ENCODE measurements at places on chromosomes 11 and 22. TPM values are rescaled to one million over a fixed set of nuclear protein-coding genes. Genes with fewer than 3 reads are reported as not detected.

DNA sequence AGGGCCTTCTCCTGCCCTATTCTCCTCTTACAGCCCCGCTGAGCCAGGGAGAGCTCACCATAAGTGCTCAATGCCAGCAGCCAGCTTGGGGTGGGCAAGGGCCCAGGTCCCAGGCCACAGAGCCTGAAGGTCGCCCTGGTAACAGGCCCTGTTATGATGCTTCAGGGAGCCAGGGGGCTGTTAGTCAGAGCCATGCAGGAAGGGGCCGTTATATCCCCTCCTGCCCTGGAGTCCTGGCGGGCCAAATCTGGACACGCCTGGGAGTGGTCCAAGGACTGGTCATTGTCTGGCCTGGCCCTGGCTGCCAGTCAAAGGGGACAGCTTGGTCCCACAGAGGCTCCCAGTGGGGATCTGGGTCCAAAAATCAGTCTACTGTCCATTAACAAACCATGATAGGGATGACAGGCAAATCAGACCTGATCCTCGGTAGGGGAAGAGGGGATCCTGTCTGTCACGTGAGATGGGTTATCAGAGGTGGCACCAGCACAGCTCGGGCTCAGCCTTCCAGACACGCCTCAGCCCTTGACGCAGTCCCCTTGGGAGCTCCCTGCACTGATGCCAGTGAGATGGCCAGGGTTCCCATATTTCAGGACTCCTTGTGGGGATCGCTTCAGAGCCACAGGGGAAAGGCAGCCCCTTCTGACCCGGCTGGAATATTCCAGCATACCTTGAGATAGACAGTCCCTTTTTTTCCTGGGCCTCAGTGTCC lies 55.9 kb downstream of the LRRC32 start:
- no peak for DNase-seq

- no peak for DNase-seq
These were observed 45.6 kb downstream of the SMCO4 start for GRCh38 chr11:93497596-93497995.

DNA sequence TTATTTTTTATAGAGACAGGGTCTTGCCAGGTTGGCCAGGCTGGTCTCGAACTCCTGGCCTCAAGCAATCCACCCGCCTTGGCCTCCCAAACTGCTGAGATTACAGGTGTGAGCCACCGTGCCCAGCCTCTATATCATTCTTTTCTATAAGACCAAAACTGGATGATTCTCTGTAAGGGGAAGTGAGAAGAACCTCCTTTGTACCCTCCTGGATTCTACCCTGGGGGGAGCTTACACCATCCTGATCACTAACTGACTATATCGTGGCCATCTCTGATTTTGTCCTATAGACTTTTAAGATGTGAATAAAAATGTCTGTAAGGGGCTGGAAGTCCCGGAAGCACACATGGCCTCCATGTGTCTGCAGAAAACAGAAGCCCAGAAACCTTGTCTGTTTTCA lies 9.1 kb downstream of the PIWIL4 start:
- no peak for DNase-seq

DNA sequence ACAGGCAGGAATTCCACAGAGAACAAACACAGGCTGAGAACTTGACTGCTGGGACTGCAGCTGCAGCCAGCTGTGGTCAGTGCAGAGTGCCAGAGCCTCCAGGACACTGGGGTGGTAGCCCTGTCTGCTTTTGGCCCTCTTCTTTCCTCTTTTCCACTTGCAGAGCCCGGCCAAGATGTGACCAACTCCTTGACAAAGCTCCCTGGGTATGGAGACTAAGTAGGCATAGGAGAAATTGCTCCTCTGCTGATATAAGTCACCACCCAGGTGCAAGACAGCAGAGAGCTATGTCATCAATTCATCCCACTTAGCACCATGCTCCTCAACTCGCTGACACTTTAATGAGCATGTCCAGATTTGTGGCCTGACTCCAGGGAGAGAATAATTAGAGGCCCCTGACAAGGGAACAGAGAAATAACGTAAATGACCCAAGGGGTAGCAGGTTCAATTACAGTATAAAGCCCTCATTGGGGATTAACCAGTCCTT lies 369.4 kb upstream of the B3GAT1 start:
- no peak for DNase-seq

DNA sequence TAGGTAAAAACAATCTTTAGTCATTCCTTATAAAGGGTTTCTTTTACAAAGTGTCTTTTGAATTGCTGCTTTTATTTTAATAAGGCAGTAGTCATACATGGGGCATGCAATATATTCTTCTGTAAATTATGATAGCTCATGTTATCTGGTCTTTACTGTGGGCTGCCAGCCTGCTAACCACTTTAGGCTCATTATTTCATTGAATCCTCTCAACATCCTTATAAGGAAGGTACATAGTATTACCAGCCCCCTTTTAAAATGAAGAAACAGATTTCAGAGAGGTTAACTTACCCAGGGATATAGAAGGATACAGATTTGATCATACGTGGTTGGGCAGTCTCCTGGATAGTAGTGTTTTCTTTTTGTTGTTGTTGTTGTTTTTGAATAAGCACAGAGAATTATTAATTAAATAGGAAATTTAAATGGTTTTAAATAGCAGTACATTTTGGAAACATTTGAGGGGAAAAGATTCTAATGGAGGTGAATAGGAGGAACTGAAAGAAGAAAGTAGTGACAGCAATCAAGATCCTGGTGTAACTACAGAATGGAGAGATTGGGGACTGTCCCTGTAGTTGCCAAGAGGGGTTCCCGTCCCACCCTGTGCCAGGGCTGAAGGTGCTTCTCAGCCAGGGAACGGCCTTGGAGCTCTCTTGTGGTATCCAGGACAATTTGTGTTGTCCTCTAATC lies 21.0 kb downstream of the SPECC1L start:
- DNase-seq, result no peak

DNA sequence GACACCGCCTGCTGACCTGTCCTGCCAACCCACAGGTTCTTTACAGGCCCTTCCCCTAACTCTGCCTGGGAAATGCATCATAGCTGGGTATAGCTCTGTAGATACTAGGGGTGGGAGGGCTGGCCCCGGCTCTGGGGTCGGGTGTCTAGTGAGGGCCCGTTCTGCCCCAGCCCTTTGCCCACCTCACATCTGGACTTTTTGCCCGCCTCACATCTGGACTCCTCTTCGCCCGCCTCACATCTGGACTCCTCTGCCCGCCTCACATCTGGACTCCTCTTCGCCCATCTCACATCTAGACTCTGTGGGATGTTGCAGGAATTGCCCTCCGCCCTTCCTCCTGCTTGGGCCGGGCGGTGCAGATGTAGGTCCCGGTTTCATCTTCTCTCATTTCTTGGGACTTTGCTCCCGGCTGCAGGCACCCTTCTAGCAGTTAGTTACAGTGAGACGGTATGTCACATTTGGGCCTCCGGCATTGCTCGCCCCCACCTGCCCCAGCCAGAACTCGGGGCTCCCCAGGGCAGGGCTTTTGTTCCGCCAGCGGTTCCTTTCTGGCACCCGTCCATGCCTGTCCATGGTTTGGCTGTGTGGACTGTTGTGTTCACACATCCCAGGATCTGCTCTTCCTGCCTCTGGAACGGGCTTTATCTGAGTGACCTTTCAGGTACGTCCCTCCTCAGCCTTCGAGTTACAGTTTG lies 1153.7 kb downstream of the BRD1 start:
- DNase-seq, result no peak

DNA sequence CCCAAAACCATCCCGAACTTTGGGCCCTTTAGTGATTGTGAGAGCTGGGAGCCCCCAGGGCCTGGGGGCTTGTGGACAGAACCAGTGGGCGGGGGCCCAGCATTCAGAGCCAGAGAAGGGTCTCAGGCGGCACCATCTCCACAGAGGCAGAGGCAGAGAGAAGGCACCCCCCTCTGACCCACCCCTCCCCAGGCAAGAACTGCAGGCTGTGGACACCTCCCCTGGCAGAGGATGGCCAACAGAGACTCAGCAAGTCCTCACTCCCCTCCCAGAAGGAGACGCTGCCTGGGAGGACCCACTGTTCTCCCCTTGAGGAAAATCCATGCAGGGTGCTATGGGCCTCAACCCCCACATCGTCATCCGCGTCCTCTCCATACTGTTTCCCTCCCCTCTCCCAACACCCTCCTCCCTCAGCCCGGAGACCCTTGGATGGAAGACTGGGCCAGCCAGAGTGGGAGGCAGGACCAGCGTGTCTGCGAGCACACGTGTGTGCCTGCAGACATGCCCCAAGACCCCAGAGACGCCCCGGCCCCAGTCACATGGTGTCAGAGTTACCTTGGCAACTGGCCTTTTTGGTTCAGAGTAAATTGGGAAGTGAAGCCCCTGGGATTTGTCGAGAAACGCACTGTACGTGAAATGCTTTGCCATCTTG lies 42.6 kb downstream of the KCNC1 start:
- no peak for DNase-seq

DNA sequence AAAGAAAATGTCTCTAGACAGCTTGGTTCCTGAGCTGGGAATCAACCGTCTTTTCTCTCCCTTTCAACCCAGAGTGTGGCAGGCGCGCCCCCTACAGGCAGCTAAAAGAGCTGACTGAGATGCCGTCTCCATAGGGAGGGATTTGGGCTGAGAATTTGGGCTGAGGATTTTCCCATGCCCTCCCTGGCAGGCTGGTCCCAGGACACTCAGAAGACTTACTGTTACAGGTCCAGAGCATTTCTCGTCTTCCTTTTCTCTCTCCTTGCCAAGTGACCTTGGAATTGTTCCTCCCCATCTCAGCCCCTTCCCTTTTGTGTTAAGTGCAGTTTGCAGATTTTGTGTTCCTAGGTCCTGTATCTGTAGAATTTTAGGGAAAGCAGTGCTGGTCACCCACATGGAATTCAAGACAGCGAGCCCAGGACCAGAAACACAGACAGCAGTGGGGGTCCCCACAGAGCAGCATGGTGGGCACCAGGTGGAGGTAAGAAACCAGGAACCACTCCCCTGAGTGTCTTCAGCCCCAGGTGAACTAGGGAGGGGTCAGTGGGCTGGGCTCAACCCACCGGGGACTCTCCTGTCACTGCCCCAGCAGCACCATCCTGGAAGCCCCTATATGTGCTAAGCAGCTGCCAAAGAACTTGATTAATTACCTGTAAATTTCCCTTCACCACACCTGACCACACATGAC lies 9.9 kb upstream of the IGLL5 start:
- DNase-seq, result peak; percentile 46

Gene TIMM10
- polyA plus RNA-seq, result 32.4 TPM

GRCh38 chr11:123056835-123057491 lies 5.0 kb downstream of the HSPA8 start:
- no peak for DNase-seq

DNA sequence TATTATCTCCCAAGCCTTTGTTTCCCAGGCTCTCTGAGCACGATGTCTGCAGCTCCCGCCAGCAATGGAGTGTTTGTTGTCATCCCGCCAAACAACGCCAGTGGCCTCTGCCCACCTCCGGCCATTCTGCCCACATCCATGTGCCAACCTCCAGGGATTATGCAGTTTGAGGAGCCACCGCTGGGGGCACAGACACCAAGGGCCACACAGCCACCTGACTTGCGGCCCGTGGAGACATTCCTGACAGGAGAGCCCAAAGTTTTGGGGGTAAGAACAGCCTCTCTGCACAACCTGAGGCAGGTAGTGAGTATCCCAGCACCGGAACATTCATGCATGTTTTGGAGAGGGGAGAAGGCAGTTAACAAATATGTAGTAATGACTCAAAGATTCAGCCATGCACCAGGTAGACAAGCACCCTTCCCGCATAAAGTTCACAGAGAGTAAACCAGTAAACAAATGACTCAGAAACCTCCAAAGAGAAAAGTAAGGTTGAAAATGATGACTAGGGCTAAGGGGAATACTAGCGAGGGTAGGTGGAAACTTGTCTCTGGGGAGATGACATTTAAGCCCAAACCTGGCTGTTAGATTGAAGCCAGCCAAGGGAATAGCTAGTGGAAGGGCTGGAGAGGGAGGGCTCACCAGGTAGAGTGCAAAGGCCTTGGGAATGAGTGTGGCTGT lies 7.2 kb downstream of the MS4A15 start:
- no peak for DNase-seq

DNA sequence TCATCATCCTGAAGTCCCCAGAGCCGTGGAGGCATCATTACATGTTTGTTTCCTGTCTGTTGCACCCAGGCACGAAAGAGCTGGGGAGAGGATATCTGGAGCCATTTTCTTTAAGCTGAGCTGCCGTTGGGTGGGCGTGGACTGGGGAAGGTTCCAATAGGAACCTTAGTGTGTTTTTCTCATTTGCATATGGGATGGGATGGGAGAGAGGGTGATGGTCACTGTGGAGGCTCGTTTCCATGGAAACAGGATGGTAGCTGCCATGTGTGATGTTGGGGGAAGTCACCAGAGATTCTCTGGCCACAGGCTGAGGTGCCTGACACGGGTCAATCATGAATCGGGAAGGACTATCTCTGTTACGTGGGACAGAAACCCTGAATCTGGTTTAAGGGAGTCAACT lies 39.7 kb downstream of the CACNA1I start:
- no peak for DNase-seq

- DNase-seq, result no peak
These were observed 1461.2 kb downstream of the TBC1D22A start for GRCh38 chr22:48223488-48224190.

- DNase-seq, result no peak
These were observed 82.9 kb downstream of the CCDC34 start for GRCh38 chr11:27280140-27280539.

GRCh38 chr11:27795955-27796861 lies 96.0 kb upstream of the BDNF start:
- no peak for DNase-seq

DNA sequence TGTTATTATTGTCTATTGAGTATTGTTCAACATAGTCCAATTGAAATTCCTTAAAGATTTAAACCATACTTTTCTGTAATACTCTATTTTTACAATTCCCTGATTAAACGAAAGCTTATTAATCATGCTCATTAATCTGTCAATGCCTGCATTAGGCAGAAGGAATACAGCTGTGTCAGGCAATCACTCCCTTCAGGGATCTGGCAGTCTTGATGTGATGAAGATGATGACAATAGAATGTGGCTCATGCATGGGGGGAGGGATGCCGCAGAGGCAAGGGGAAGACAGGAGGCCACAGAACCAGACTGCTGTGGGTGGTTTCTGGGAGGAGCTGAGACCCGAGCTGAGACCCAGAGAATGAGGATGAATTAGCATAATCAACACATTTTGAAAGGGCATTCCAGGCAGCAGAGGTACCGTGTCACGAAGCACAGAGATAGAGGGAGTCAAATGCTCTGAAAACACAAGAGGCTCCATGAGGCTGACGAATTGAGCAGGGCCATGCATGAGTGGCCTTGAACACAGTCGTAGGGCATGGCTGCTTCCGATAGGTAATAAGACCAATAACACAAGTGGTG lies 1075.5 kb downstream of the OPCML start:
- DNase-seq, result no peak

Gene BRSK2
- polyA plus RNA-seq, result 0.90 TPM

GRCh38 chr22:50702821-50703725 lies 30.4 kb downstream of the SHANK3 start:
- DNase-seq, result no peak

DNA sequence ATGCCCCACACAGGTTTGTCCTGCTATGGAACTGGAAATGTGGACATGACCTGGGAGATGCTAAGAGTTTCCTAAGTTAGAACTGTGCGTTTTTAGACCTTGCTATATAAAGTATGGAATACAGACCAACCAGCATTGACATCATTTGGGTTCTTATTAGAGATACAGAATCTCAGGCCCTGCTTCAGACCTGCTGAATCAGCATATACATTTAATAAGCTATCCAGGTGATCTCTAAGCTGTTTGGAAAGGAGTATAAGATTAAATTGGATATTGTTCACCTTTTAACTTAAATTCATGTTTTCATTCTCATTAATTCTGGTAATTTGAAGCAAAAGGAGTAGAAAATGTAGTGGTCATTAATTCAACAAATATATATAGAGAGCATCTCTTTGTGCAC lies 6.9 kb upstream of the CNTF start:
- DNase-seq, result no peak

GRCh38 chr11:44207292-44207691 lies 102.6 kb downstream of the ALX4 start:
- no peak for DNase-seq

Gene CALCA
- 12.3 TPM for polyA plus RNA-seq

GRCh38 chr11:115873813-115874212 lies 369.6 kb upstream of the CADM1 start:
- no peak for DNase-seq
